ENCODE measurements at places on chromosomes 2 and 18.

DNA sequence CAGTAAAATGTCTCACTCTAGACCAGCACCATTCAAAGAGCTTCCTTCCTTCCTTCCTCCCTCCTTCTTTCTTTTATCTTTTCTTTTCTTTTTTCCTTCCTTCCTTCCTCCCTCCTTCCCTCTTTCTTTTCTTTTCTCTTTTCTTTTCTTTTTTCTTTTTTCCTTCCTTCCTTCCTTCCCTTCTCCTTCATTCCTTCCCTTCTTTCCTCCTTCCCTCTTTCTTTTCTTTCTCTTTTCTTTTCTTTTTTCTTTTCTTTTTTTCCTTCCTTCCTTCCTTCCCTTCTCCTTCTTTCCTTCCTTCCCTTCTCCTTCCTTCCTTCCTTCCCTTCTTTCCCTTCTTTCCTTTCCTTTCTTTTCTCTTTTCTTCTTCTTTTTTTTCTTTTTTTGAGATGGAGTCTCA lies 985.1 kb downstream of the DSC3 start:
- DNase-seq = no peak

DNA sequence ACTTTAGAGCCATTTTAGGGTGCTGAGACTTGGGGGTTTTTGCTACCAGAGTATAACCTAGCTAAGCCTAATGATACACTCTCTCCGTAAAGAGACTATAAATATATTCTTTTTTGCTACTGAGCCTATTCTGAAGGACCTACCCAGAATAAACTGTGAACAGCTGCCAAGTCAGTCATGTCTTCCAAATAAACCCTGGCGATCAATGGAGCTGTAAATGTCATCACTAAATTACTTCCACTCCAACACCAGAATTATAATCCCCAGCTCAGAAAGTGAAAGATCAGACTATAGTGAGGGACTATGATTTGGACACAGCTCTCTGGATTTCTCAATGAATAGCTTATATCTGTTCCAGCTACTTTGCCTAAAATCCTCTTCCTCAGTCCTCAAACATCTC lies 178.9 kb downstream of the METTL4 start:
- no peak for DNase-seq

DNA sequence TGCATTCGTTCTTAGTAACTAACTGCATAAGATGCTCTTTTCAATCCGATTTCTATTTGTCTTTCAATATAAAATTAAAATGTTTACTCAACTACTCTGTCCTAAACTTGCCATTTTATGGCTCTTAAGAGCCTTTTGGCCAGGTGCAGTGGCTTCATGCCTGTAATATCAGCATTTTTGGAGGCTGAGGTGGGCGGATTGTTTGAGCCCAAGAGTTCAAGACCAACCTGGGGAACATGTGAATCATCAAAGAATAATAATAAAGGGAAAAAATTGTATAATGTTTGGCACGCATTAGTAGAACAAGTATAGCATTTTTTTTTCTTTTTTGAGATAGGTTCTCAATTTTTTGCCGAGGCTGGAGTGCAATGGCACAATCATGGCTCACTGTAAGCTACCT lies 92.5 kb downstream of the C2orf74 start:
- no peak for DNase-seq

DNA sequence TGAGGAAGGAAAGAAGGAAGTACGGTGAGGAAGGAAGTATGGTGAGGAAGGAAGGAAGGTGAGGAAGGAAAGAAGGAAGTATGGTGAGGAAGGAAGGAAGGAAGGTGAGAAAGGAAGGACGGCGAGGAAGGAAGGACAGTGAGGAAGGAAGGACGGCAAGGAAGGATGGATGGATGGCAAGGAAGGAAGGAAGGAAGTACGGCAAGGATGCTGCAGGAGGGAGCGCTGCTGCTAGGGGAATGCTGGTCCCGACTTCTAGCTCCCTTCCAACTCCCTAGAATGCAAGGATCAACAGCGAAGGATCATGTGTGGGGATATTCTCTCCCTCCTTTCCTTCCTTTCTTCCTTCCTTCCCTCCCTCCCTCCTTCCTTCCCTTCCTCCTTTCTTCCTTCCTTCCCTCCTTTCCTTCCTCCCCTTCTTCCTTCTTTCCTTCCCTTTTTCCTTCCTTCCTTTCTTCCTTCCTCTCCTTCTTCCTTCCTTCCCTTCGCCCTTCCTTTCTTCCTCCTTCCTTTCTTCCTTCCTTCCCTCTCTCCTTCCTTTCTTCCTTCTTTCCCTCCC lies 42.3 kb upstream of the SLC66A3 start:
- DNase-seq = no peak

GRCh38 chr2:153622285-153622684 lies 143.7 kb upstream of the RPRM start:
- DNase-seq = no peak

DNA sequence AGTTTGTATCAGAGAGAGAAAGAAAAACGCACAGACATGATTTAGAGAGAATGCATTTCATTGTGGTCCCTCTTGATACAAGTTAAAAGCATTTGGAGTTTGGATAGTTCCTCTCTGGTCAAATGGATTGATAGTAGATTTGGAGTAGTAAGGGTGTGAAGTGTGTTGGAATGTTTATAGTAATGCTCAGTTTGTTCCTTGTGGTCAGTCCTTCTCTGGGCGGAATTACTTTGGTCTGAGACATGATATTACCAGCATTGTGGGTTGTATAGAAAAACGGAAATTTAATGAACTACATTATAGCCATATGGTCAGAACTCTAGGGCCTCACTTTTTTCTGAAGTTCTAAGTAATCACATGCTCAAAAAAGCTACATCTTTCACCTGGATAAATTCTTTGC lies 178.9 kb downstream of the AGAP1 start:
- DNase-seq = peak; percentile 37

- peak; percentile 34 for DNase-seq
Measured at GRCh38 chr2:139080244-139080643, 300.1 kb upstream of the NXPH2 start.

DNA sequence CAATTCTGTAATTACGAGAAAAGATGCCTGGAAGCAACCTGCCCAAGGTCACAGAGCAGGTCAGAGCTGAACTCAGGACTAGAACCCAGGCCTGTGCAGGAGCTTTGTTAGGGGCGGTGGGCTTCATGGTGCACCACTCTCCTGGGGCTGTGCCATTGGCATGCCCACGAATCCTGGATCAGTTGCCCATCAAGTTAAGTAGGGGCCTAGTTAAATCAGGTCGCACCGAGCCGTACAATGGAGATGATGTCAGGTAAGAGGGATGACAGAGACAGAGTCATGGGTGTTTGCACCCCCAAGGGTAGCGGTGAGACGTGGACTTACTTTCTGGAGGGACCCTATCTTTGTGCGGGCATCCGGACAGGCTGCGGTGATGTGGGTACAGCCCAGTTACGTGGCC lies 172.6 kb upstream of the PXDN start:
- no peak for DNase-seq

- no peak for DNase-seq
Measured at GRCh38 chr18:11504962-11505361, 104.4 kb upstream of the SLC35G4 start.

GRCh38 chr2:234650911-234651310 lies 154.0 kb upstream of the ARL4C start:
- DNase-seq = no peak

- no peak for DNase-seq
Measured at GRCh38 chr2:190129421-190130199, 67.1 kb upstream of the MSTN start.

DNA sequence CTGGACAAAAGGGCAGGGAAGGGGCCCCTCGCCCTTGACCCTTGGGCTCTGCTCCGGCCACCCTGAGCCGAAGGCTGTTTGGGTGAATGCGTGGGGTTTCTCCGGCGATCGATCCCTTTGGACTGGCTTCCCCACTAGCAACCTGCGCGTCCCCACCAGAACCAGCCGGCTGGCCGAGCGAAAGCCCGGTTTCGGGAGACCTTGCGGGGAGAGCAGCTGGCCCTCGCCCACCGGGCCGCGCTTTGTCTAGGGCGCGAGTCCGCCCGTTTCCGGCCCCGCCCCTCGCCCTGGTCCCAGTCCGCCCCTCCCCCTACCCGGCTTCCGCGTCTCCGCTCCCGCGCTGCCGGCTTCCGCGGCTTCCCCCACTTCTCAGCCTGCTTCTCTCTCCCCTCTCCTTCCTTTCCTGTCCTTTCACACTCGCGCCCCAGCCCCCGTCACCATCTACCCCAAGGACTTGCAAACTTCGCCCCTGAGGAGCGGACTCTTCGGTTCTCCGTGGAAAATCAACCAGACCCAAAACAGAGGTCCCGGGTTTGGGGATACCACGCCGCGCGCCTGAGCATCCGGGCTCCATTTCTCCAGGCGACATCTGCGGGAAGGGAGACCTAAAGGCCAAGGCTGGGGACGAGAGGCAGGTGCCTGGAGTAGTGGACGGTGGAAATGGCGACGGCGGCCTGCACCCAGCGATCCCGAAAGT lies 48.0 kb upstream of the ATP6V1B1 start:
- DNase-seq = no peak

GRCh38 chr2:225065882-225066281 lies 23.6 kb upstream of the DOCK10 start:
- no peak for DNase-seq

DNA sequence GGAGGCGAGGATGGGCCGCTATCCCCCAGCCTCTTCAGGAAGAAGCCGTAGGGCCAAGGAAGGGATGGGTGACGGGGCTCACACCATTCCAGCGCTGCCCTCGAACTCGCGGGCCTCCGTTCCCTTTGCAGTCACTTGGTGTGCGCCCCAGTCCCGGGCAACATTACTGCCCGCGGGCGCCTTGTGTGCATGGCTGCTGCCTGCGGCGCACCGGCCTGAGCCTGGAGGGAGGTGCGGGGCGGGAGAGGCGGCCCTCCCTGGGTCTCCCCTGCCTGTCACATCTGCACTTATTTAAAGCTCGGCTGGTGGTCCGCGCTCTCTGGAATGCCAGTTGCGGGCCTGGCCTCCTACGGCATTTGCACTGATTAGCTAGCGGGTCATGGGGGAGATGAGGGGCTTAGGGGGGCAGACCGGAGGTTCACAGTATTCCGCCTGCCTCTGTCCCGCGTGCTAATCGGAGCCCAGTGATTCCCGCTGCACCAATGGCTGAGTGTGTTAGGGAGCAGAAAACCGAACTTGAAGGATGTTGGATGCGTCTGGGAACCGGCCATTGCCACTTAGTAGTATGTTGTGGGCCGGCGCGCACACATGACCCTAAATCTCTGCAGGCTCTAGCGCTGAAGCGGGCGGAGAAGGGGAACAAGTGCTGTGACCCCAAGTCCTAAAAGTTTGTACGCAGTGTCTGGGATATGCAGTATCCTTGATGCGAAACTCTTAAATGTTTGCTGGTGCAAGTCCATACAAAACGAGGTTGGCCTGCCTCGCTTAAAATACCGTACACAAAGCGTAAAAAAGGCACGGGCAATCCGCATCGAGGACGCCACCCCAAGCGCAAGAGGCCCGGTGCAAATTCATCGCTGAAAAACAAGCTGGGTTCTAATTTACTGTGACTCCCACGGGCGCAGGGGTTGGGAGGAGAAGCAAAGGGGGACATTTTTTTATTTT lies 161.2 kb upstream of the SIX2 start:
- no peak for DNase-seq

DNA sequence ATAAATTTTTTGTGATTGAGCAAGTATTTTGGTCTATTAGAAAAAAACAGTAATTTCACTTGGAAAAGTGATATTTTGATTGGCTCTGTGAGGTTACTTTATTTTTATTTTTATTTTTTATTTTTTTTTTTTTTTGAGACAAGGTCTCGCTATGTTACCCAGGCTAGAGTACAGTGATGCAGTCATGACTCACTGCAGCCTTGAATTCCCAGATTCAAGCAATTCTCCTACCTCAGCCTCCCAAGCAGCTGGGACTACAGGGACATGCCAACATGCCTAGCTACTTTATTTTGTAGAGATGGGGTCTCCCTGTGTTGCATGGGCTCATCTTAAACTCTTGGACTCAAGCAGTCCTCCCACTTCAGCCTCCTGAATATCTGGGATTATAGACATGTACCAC lies 60.9 kb upstream of the MGAT5 start:
- peak; percentile 86 for DNase-seq

DNA sequence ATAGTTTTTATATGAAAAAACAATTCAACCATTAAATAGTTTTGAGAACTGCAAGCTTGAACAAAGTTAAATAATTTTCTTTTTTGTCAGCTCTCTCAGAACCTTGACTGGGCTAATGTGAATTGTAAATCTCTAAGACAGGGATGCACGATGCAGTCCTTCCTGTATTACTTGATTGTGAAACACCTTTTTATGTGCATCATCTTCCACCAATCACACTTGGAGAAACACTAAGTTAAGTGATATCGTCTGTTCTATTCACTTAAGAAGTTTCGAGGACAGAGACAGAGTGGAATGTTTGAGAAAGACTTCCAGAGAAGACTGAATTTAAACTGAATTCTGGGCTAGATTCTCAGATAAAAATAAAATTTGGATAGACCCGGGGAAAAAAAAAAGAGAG lies 238.2 kb downstream of the MREG start:
- no peak for DNase-seq

GRCh38 chr2:127193967-127194280 lies 26.2 kb downstream of the CYP27C1 start:
- DNase-seq = peak; percentile 91

- DNase-seq = no peak
Measured at GRCh38 chr2:227252831-227253230, 72.2 kb upstream of the MFF start.

DNA sequence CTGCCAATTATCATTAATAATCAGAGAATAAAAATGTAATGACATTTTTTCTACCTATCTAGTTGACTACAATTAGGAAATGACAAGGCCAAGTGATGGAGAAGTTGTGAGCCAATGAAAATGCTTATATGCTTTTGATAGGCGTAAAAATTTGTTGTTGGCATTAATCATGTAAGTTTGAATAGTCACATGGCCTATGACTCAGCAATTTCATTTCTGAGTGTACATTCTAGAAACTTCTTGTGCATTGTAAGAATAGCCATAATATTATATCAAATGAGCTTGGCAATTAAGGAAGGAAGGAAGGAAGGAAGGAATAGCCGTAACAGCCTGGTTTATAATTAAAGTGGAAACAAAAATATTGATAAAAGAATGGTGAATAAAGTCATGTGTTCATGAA lies 179.9 kb downstream of the PTH2R start:
- DNase-seq = no peak

DNA sequence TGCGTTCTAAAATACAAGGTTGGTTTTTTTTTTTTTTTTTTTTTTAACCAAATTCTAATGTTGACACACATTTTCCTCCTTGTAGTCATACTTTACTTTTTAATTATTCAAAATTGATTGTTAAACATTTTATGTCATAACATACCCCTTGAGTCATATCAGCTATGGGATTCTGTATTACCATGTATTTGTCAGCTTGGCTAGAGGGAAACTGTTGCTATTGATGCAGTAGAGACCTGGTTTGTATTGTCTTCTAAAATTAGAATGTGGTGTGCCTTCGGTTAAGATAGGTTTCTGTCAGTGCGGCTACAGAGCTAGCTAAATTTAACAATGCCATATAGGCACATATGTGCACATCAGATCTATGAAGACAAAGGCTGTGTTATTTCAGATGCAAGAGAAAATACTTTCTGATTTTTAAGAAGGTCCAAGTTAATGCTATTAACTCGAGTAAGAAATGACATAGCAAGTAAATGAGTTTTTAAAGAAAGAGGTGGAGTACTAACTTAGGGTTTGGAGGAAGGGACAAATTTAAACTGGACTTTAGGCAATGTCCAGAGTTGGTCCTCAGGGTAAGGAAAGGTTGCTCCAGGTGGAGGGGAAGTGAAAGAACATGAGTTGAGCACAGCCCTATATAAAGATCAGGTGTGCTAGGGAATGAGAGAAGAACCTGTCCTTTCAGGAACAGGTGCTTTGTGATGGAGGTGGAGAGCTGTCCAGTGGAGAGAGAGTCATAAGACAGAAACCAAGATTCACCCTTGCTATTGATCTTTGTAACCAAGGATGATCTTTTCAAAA lies 152.3 kb downstream of the PRPF40A start:
- no peak for DNase-seq

- DNase-seq = no peak
Measured at GRCh38 chr2:48110492-48110891, 204.2 kb upstream of the FBXO11 start.

Measured in fibroblast of skin of back (primary cell).